Omental fat pad (tissue), 4 donors: ENCODE measurements at places on chromosomes 12 and 14. TPM values are rescaled to one million over a fixed set of nuclear protein-coding genes. Genes with fewer than 3 reads are reported as not detected.

DNA sequence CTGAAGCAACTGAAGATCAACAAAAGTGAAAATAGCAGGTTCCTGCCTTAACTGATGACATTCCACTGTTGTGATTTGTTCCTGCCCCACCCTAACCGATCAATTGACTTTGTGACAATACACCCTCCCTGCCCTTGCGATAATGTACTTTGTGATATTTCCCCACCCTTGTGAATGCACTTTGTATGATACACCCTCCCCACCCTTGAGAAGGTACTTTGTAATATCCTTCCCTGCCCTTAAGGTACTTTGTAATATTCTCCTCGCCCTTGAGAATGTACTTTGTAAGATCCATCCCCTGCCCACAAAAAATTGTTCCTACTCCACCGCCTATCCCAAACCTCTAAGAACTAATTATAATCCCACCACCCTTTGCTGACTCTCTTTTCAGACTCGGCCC is 41.4 kb downstream of the BCAT1 start:
- no peak for DNase-seq

DNA sequence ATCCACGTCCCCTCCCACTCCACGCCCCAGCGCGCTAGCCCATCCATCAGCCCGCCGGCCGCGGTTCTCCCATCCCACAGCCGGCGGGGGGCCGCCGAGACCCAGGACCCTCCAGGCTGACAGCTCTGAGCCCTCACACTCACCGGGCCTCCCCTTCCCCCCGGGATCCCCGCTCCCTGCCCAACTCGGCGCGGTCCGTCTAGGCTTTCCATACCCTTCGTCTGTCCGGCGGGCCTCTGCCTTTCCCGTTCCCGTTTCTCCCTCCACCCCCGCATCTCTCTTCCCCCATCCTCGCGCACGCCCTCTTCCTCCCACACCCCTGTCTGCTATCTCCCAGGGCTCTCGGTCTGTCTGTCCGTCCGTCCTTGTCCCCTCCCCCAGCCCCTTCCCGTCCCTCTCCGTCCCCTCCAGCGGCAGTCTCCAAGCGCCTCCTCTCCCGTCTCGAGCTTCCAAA is 726 bp downstream of the ZFHX2 start:
- no peak for DNase-seq

The HCAR1 gene
- 15.2 TPM for total RNA-seq

DNA sequence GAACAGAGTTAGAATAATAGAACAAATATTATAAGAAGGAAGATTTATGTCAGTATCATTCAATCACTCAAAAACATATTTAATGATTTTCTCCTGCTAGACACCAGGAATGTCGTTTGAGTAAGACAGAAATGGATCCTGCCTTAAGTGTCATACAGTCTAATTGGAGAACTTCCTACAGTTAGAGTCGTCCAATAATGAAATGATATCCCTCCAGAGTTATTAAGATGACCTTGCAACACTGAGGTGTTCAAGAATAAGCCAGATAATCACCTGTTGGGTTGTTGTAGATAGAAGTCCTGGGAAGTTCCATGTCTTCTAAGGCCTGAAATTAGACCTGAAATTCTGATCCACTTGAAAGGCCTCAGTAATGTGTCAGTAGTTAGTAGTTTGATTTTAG is 132.3 kb downstream of the SLC38A4 start:
- no peak for DNase-seq

GRCh38 chr14:58941629-58942028 is 246.8 kb upstream of the DAAM1 start:
- DNase-seq, result no peak

- DNase-seq, result no peak
These were observed 682 bp downstream of the KIAA0586 start for GRCh38 chr14:58428118-58428683.

DNA sequence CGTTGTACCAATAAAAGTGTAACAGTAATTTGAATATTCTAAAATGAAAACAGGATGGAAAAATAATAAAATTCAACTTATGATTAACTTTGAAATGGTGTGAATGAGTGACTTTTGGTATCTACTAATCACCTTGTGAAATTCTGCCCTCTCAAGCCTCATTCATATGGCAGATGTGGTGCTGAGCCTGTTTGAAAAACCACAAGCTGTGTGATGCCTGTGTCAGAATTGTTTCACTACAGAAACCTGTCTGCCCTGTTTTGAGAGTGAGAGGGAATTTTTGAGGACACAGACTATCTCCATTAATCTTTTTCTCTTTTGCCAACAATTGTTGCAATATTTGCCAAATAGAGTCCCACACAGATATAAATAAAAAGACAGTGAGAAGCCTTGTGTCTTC is 3.9 kb upstream of the RNU6-7 start:
- no peak for DNase-seq

- DNase-seq, result no peak
These were observed 20.0 kb downstream of the CKAP4 start for GRCh38 chr12:106227641-106228319.
